Fibroblast of villous mesenchyme (primary cell): ENCODE measurements at places on chromosomes 7 and 10. TPM values are rescaled to one million over a fixed set of nuclear protein-coding genes. Genes with fewer than 3 reads are reported as not detected.

Gene AOAH
- total RNA-seq: not detected in 2 replicates

Gene SYNPO2L
- total RNA-seq: 0.43 and 0.64 TPM in 2 replicates

Gene ERVW-1
- not detected in 2 replicates for total RNA-seq

Gene KCNH2
- 0.64 and 2.6 TPM in 2 replicates for total RNA-seq

Gene TAS2R41
- total RNA-seq: not detected in 2 replicates

Gene CASP7
- 24.8 and 35.4 TPM in 2 replicates for total RNA-seq

Gene ACBD5
- 22.2 and 24.6 TPM in 2 replicates for total RNA-seq
